Muscle of arm (tissue), 14 donors: ENCODE measurements at places on chromosomes 2 and 18. TPM values are rescaled to one million over a fixed set of nuclear protein-coding genes. Genes with fewer than 3 reads are reported as not detected.

Gene GCKR
- polyA plus RNA-seq = not detected

Gene ARHGAP15
- 15.1 TPM for polyA plus RNA-seq

Gene DSC3
- 0.43 TPM for polyA plus RNA-seq

Gene TSGA10
- polyA plus RNA-seq = 3.0 TPM

Gene AMER3
- 0.12 TPM for polyA plus RNA-seq

Gene GREB1
- 12.7 TPM for polyA plus RNA-seq

Gene TACR1
- not detected for polyA plus RNA-seq

Gene GYPC
- 101 TPM for polyA plus RNA-seq

Gene CCDC138
- 3.7 TPM for polyA plus RNA-seq

Gene ASIC4
- not detected for polyA plus RNA-seq

Gene ADCY3
- polyA plus RNA-seq = 24.9 TPM

Gene SCLY
- 11.6 TPM for polyA plus RNA-seq

Gene CABYR
- 13.3 TPM for polyA plus RNA-seq

Gene DHRS9
- polyA plus RNA-seq = not detected

Gene ADD2
- polyA plus RNA-seq = 2.1 TPM

Gene LIMS4
- 6.1 TPM for polyA plus RNA-seq

Gene MBD2
- polyA plus RNA-seq = 23.1 TPM

Gene TMEFF2
- polyA plus RNA-seq = 30.0 TPM

Gene EFHD1
- not detected for polyA plus RNA-seq

Gene IL1R2
- not detected for polyA plus RNA-seq

Gene CIB4
- not detected for polyA plus RNA-seq

Gene NYAP2
- polyA plus RNA-seq = 0.23 TPM

Gene POTEI
- 0.05 TPM for polyA plus RNA-seq

Gene TMEM178A
- polyA plus RNA-seq = 17.0 TPM

Gene NFU1
- 56.7 TPM for polyA plus RNA-seq

Gene SPATA3
- not detected for polyA plus RNA-seq

Gene LIPG
- 4.5 TPM for polyA plus RNA-seq

Gene GREB1L
- 5.4 TPM for polyA plus RNA-seq

Gene PDE11A
- polyA plus RNA-seq = 0.33 TPM

Gene C2orf80
- not detected for polyA plus RNA-seq

Gene GPR45
- not detected for polyA plus RNA-seq

Gene GULP1
- 31.0 TPM for polyA plus RNA-seq

Gene GALNT13
- 0.64 TPM for polyA plus RNA-seq

Gene PROKR1
- not detected for polyA plus RNA-seq

Gene USP40
- not detected for polyA plus RNA-seq

Gene SANBR
- polyA plus RNA-seq = 20.6 TPM

Gene ATG9A
- polyA plus RNA-seq = 49.9 TPM

Gene TCF23
- polyA plus RNA-seq = 0.26 TPM

Gene CACNB4
- polyA plus RNA-seq = 6.0 TPM

Gene FECH
- 19.1 TPM for polyA plus RNA-seq

Gene MC5R
- 4.1 TPM for polyA plus RNA-seq

Gene SH2D6
- polyA plus RNA-seq = 0.99 TPM

Gene UGT1A5
- polyA plus RNA-seq = not detected

Gene NEU4
- 3.2 TPM for polyA plus RNA-seq

Gene TFCP2L1
- 0.80 TPM for polyA plus RNA-seq
